ENCODE measurements at places on chromosomes 4 and X.

DNA sequence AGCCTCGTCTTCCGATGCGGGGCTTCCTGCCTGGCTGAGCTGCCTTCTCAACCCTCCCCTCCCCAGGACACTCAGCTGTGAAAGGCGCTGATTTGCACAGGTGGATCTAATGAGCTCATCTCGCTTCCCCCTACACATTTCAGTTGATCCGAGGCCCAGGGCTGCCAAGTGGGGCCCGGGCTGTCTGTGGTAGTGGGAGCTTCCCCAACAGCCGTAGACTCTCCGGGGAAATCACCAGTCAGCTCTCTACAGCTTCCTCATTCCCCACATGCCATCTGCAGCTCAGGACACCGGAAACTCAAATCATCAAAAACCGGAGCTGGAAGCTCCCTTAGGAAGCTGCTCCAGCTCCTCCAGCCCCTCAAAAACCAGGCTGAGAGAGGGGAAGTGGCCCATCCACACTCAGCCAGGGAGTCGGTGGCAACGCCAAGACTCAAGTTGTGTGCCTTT, 56.2 kb downstream of the SMIM20 start:
- peak; percentile 76 for DNase-seq

- DNase-seq: peak; percentile 90
These were observed 32.3 kb upstream of the CXCL8 start for GRCh38 chr4:73707918-73708577.

GRCh38 chr4:119580293-119580692, 48.3 kb downstream of the PDE5A start:
- DNase-seq: no peak

- no peak for DNase-seq
These were observed 3.1 kb upstream of the MSX1 start for GRCh38 chr4:4856071-4857000.

- no peak for DNase-seq
These were observed 13.3 kb upstream of the CRMP1 start for GRCh38 chr4:5906191-5906590.

DNA sequence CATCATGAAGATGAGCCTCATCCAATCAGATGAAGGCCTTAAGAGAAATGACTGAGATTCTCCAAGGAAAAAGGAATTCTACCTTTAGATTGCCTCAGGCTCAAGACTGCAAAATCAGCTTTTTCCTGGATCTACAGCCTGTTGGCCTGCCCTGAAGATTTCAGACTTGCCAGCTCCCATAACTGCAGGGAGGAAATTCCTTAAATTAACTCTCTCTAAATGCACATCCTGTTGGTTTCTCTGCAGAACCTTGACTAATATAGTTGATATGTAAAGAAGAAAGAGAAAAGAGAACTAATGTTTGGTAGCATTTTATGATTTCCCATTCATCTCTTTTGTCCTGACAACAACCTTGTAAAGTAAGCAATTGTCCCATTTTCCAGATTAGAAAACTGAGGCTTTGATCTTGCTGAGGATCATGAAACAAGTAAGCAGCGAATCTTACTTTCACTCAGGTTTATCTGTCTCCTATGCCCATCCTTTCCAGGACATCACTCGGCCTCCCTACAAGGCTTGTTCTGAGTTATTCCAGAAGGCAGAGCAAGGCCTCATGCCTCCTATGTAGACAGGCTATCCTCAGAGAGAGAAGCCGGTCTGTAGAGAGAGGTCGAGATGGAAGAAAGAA, 115.0 kb upstream of the LDB2 start:
- peak; percentile 84 for DNase-seq

DNA sequence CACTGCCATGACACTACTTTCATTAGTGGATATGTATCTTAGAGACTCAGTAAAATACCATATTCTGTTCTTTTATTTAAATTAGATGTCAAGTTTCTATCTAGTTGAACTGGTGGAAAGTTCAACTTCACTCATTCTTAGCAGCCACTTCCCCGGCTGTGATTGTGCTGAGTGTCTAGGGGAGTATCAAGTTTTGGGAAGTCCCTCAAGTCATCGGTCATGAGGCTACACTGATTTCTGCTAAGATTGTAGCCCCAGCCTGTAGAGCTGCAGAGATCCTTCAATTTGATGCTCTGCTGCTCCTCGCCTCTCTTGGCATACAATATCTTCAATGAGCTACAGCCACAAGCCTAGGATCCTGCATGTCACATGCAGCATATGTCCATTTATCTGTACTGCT, 53.9 kb downstream of the DMP1 start:
- DNase-seq: no peak

- peak; percentile 22 for DNase-seq
These were observed 27.2 kb upstream of the MAGED1 start for GRCh38 chrX:51866210-51866609.

- no peak for DNase-seq
These were observed 139.7 kb downstream of the TSPAN5 start for GRCh38 chr4:98518559-98519267.

- peak; percentile 43 for DNase-seq
These were observed 330.9 kb downstream of the DCHS2 start for GRCh38 chr4:154160519-154161301.

GRCh38 chr4:13455411-13455810, 28.7 kb downstream of the RAB28 start:
- DNase-seq: peak; percentile 24

- DNase-seq: peak; percentile 98
These were observed 1368.2 kb downstream of the STIM2 start for GRCh38 chr4:28228561-28229491.

GRCh38 chr4:76178296-76178695, 30.1 kb upstream of the NUP54 start:
- DNase-seq: peak; percentile 13

DNA sequence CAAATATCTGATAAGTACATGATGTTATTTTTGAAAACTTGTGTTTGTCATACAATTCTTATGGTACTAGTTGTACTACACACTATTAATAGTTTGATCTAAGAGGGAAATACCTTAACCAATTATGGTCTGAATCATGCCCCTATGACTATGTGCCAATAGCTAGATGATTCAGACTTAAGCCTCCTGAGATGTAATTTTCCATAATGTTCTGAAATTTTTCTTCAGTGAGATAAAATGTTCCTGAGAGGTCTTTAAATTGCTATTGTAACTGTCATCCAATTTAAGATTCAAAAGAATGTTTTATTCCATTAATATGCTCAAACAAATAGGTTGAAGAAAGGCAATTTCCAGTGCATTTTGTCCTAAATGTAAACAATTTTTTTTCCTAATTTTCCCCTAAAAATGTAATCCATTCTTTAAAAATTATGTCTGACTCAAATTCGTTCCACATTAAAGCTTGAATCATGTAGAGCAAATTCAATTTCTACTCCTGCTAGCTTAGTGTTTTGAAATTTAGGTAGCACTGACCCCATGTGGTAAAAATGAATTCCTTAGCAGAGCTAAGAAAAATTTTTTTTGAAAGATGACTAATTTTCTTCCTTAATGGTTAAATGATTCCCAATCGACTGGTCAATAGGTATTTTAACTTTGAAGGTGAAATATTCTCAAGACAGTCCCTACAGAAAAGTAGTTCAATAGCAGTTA, 49.1 kb downstream of the APOOL start:
- DNase-seq: peak; percentile 86

All from fibroblast of upper back skin (primary cell).